ENCODE measurements at places on chromosomes 7 and 10.

DNA sequence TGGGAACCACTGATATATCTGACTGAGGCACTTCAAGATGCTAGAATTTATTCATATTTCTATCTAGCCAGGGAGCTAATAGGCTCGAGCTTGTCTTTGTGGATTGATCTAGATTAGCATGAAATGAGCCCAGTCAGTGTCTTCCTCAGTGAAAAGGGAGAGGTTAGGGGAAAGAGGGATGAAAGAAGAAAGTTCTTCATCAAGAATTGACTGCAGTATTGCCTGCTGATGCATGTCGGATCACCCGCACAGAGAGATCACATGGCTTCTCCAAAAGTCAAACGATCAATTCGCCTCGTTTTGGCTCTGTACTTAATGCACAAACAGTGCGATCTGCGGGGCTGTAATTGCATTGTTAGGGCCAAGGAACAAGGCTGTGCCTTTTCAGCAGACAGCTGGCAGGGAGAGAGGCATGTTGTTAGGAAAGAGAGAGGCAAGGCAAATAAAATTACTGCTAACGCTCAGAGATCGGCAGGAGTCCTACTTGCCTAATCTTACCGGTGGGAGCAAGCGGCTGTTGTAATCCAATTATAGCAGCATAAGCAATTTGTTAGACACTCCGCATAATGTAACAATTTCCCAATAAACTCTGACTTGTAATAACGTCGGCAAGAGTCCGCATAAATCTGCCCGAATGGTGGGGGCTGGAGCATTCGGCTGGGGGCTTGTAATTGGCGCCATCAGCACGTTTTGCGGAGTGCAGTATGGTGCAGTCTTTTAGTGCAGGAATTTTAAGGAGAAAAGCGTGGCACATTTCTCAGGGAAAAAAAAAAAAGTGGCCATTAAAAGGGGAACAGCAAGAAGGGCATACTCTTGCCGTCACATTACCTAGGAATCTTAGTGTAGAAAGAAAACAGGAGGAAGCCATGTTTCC, 102.1 kb downstream of the POLL start:
- DNase-seq = no peak

- no peak for DNase-seq
Measured at GRCh38 chr7:91892821-91893340, 12.4 kb upstream of the MTERF1 start.

DNA sequence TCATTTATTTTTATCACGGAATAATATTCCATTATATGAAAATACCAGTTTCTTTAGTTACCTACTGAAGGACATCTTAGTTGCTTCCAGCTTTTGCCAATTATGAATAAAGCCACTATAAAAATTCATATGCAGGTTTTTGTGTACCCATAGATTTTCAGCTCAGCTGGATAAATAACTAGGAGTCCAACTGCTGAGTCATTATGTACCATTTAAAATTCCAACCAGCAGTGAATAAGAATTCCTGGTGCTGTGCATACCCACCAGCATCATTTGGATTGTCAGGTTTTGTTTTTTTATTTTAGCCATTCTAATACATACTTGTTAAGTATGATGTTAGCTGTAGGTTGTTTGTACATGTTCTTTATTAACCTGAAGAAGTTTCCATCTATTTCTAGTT, 14.5 kb downstream of the FAM24B start:
- no peak for DNase-seq

DNA sequence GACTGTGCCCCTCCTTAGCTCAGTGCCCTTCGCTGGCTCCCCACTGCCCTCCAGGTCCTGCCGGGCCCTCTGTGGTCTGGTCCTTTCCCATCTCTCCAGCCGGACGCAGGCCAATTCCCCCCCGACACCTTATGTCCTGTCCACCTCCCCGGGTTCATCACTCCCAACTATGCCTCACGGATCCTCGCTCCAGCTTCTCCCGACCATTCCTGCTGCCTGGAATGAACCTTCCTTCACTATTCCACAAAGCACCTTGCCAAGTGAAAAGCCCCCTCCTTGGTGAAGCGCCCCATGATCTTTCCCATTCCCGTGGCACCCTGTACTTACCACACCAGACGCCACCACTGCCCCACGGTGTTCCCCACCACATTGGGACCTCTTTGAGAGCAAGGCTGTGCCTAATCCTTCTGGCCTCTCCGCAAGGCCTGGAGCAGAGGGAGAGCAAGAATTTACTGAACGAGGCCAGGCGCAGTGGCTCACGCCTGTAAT, 47.2 kb downstream of the TMEM270 start:
- DNase-seq = no peak

GRCh38 chr7:102188746-102189145, 97.9 kb upstream of the SH2B2 start:
- no peak for DNase-seq

DNA sequence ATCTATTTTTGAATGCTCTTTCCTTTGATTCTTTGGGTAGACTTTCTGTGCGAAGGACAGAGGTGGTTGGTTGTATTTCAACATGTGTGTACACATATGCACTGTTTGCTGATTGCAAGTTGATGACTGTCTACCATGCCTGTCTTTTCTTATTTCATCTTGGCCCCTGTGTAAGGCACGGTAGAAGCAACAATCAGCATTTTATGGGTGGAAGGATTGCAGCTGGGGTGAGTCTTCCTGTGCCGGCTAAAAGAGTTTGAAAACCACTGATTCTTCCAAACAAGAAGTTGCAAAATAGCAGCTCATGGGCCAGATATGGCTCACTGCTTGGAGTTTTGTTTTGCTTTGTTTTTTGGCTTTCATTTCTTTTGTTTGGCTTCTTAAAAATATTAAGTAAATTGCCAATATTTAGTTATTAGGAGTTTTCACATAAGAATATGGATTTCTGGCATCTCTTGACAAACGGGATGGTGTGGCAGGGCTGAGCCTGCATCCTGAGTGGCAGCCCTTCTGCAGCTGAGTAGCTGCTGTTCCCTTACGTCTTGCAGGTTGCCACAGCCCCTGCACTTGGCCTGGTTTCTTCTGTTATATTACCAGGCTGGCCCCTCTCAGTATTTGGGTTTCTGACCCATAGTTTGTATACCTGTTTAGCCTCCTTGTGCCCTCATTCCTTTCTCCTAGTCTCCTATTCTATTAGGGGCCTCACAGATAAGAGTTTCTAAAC, 7.2 kb downstream of the ZNF862 start:
- DNase-seq = no peak

GRCh38 chr7:55209366-55209765, 155.8 kb upstream of the LANCL2 start:
- DNase-seq = no peak

- no peak for DNase-seq
Measured at GRCh38 chr7:140342727-140343514, 55.4 kb downstream of the SLC37A3 start.

GRCh38 chr7:90211391-90212148, at the start of gene STEAP2:
Gene STEAP2, plus strand, starts transcription at chr7:90211740. Its CDS starts 13,343 bp downstream, at chr7:90225083.
- DNase-seq = no peak

GRCh38 chr10:72097448-72098300, 9.3 kb upstream of the SPOCK2 start:
- no peak for DNase-seq

- DNase-seq = no peak
Measured at GRCh38 chr10:78278058-78278404, 244.4 kb downstream of the RPS24 start.

- DNase-seq = no peak
Measured at GRCh38 chr10:86900955-86901354, 56.5 kb downstream of the MMRN2 start.

DNA sequence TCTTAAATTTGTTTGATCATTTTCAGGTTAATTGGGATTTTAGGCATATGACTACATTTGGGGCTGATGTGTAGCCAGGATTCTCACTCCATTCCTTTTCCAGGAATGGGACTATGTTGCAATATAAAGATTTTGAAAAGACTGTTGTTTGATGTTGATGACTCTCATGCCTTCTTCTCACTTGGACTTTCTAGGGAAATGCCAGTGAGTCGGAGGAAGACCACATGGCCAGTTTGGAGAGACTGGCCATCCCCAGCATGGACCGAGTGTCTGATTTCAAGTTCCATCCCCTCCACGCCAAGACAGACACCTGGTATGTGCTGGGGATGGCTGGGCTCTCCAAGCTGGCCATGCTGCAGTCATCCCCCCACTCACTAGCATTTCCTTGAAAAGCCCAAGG, 5.5 kb downstream of the IGFBP3 start:
- DNase-seq = no peak

DNA sequence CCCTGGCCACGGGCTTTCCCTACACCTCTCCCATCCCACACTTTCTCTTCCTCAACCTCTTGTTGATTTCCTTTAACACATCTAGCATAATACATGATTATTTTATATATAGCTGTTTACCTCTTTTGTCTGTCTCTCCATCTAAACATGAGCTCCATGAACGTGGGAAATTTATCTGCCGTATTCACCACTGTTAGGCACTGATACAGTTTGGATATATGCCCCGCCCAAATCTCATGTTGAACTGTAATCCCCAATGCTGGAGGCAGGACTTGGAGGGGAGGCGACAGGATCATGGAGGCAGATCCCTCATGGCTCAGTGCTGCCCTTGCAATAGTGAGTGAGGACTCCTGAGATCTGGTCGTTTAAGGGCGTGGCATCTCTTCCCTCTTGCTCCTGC, 5.7 kb downstream of the CYTH3 start:
- no peak for DNase-seq

DNA sequence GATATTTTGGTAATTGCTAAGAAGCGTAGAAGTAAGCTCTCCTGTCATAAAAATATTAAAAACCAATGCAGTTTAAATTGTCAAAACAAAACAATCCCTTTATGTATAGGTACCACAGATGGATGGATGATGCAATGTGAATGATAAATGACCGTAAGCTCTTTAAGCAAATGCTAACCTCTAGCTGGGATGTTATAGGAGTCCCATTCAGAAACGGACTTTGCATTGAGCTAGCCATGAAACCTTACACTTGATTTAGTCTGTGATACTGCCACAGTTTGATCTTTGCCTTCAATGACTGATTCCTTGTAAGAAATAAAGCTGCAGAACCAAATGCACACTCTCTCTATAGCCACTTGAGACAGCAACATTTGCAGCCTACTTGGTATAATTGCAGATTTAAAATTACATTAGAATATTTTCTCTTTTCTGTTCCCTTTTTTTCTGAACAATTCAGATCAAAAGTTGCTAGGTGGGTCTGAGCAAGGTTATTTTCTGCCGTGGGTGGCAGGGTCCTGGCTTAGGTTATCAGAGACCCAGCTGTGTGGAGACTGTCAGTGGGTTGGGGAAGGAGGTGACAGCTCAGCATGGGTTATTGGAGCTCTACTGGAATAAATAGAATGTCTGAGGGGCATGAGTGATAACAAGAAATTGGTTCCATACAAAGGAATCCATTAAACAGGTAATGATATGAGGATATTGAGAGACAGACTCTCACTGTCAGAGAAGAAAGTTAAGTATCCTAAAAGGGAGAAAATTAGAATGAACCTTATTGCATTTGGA, 258.8 kb upstream of the CDC14C start:
- DNase-seq = no peak

GRCh38 chr10:10826125-10826524, 191.5 kb upstream of the CELF2 start:
- no peak for DNase-seq

Measured in CMK (cell line).